SHP77 (cell line): ENCODE measurements at places on chromosomes 12 and 14.
A peak's percentile ranks its signal among the peaks of the same experiment; 100 is the strongest.

- no peak for DNase-seq
These were observed 16.9 kb upstream of the AICDA start for GRCh38 chr12:8629486-8630033.

- DNase-seq = no peak
These were observed 45.9 kb downstream of the SLC6A12 start for GRCh38 chr12:167959-168600.

DNA sequence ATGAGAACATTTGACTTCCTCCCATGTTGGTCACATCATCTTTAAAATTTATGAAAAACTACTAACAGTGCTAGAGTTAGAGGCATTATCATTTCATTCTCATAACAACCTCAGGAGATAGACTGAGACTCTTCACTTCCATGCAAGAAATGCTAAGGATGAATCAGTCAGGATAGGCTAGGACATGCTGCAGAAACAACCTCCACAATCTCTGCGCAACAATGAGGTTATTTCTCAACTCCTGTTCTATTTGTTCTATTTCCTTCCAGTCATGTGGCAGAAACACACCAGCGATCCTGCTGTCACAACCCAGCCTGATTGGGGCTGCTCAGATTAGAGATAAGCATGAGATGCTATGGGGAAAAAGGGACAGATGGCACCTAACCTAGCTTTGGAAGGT is 49.0 kb upstream of the TMEM263 start:
- DNase-seq = no peak

GRCh38 chr12:68793436-68793835 is 14.5 kb upstream of the MDM2 start:
- DNase-seq = no peak

DNA sequence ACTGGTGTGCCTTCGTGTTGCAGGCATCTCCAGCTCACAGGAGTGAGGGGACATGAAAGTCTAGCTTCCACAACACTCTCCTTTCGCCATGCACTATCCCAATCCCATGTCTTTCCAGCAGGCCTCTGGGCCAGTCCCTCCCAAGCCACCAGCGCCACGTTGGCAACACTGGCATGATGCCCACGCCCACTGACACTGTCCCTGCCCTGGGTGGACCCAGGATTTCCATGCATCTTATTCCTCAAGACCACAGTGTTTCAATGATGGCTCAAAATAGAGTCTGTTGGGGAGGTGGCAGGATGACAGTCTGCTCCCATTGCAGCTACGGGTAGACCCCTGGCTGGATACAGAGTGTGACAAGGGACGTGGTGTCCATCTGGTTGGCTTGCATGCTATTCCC is 2.3 kb downstream of the SP7 start:
- no peak for DNase-seq

GRCh38 chr12:107362960-107363359 is 269.6 kb upstream of the CRY1 start:
- no peak for DNase-seq

- peak; percentile 44 for DNase-seq
These were observed 83.5 kb downstream of the SLC25A47 start for GRCh38 chr14:100406505-100407131.

DNA sequence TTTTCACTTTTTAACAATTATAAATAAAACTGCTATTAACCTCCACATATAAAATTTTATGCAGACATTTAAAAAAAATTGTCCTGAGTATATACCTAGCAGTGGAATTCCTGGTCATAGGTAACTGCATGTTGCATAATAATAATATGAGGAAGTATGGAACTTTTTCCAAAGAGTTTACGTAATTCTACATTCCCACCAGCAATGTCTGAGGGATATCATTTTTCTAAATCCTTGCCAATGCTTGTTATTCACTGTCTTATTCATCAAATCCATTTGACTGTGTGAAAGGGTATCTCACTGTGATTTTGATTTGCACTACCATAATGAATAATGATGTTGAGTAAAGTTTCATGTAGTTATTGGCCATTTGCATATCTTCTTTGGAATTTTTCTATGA is 393.8 kb downstream of the LRFN5 start:
- no peak for DNase-seq

GRCh38 chr12:1592444-1593173 is 1.8 kb downstream of the FBXL14 start:
- no peak for DNase-seq

- no peak for DNase-seq
These were observed 87.1 kb downstream of the KIF21A start for GRCh38 chr12:39355841-39356240.

DNA sequence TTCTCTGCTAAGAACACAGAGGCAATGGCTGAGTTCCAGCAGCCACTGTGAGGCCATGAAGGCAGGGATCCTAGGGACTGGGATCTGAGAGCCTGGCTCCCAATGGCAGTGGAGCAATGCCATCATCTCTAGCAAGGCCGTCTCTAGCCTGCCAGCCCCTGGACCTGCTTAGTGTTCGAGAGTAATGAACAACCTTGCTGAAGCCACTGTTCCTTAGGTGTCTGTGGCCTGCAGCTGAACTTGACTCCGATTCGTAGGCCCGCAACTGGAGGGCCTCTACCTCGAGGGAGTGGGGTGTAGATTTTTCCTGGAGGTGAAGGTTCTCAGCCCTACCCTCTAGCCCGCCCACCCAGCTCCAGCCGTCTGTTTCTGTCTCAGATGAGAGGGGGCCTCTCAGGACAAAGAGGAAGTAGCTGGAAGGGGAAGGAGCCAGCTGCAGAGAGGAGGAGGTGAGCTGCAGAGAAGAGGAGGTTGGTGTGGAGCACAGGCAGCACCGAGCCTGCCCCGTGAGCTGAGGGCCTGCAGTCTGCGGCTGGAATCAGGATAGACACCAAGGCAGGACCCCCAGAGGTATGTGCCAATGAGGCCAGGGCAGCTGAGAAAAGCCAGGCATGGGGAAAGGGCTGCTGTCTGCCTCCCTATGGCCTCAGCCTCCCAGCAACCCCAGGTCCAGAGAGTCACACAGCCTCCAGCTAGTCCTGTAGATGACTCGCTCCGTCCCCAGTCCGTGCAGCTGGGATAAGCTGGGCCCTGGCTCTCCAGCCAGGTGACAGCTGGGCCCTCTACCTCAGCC is at the start of gene PLD4:
Gene PLD4 (plus strand): TSS at position 459 of the 793 bp plus-strand sequence. CDS start 2,262 bp downstream, outside the sequence.
- no peak for DNase-seq

GRCh38 chr14:75339059-75339458 is 60.4 kb downstream of the FOS start:
- DNase-seq = no peak

DNA sequence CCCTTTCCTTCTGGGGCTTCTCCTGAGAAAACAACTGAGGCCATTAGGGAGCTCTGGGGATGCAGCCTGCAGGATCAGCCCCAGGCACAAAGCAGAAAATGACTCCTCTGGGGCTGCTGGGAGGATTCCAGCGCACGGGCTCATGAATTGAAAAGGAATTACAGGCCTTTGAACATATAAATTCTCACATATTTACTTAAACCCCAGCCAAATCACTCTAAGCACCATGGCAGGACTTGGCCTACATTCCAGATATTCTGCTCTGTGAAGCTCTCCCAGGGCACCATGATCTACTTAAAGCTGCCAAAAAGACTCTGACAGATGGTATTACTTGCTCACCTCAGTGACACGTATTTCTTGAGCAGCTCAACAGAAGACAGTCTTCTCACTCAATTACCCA is 87.2 kb downstream of the ZFC3H1 start:
- DNase-seq = no peak

DNA sequence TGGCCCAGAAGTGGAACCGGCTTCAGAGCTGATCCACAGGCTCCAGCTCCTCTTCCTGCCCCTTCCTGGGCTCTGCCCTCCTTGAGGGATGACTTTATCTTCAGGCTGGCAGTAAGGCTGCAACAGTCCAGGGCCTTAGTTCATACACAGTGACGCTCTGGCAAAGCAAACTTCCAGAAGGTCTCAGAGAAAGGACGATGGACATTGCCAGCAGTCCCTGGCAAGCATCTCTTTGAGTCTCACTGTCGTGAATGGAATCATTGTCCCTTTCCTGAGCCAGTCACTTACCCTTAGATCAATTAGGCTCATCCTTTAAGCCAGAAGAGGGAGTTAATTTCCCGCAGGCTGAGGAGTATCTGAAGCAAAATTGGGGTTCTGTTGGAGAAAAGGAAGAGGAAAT is 8.6 kb downstream of the AK7 start:
- no peak for DNase-seq

- DNase-seq = peak; percentile 23
These were observed 69.6 kb downstream of the MOK start for GRCh38 chr14:102235275-102235897.

DNA sequence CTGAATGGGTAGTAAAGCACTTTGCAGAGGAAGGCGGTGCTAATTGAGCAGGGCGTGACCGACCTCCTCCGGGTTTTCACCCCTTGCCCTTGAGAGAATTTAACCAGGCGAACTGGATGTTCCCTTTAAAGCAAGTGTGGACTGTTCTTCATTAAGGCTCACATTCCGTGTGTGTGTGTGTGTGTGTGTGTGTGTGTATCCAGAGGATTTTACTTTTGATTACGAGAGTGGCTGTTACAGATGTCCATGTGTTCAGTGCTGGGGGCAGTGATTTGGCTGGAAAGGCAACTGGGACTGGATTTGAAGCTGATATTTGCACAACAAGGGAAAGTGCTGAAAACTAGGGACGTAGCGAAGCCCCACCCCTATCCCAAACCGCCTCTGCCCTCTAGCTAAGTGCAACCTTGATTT is 2.2 kb downstream of the TMEM132C start:
- DNase-seq = no peak

- DNase-seq = no peak
These were observed 15.7 kb downstream of the TBC1D30 start for GRCh38 chr12:64840119-64840518.

DNA sequence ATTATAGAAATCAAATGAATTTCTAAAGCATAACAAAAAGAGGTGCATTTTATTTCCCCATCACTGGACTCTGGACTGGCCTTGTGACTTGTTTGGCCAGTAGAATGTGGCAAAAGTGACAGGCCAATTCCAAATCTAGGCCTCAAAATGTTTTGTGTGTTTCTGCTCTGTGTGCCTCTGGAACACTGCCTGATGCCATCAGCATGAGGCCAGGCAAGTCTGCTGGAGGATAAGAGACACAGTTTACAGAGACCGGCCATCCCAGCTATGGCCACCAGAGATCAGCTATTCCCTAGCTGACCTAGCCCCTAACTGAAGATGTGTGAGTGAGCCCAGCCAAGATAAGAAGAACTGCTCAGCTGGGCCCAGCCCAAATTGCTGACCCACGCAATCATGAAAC is 32.9 kb downstream of the ASCL1 start:
- peak; percentile 44 for DNase-seq

DNA sequence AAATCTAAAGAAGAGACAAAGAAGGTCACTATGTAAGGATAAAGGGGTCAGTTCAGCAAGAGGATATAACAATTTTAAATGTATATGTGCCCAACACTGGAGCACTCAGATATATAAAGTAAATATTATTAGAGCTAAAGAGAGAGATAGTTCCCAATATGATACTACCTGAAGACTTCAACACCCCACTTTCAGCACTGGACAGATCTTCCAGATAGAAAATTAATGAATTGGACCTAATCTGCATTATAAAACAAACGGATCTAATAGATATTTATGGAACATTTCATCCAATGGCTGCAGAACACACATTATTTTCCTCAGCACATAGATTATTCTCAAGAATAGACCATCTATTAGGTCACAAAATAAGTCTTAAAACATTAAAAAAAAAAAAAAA is 24.1 kb upstream of the SRGAP1 start:
- no peak for DNase-seq

DNA sequence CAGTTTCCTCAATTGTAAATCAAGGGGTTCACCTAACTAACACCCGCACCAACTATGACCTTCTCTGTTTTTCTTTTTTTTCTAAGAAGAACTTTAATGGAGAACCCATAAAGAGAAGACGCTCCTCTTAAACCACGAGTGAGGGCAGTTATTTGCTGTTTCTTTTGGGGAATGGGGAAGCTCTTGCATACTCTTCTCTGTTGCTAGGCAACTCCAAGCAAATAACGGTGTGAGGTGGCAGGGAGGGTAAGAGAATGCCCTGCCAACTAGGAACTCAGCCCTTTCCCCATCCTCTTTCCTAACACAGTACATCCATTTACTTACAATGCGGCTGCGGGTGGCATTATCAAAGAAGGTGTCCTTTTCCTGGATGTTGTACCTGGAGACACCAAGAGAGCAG is 114.9 kb downstream of the ANO2 start:
- no peak for DNase-seq

DNA sequence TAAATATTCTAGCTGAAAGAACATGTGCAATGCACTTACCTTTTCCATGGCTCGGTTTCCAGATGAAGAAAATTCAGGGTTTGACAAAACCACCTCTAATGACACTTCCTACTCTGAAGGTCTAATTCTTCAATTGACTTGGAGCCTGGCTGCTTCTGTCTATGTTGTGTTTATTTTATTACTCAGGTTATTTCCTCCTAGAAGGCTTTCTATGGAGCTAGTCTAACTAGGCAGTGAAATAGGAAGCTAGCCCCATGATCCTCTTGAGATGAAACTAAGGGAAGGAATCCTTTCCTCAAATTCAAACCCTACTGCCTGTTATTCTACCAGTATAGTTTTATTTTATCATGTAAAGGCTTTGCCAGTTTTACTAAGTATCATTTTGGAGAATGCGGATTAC is 20.9 kb upstream of the IFNG-AS1 start:
- no peak for DNase-seq

DNA sequence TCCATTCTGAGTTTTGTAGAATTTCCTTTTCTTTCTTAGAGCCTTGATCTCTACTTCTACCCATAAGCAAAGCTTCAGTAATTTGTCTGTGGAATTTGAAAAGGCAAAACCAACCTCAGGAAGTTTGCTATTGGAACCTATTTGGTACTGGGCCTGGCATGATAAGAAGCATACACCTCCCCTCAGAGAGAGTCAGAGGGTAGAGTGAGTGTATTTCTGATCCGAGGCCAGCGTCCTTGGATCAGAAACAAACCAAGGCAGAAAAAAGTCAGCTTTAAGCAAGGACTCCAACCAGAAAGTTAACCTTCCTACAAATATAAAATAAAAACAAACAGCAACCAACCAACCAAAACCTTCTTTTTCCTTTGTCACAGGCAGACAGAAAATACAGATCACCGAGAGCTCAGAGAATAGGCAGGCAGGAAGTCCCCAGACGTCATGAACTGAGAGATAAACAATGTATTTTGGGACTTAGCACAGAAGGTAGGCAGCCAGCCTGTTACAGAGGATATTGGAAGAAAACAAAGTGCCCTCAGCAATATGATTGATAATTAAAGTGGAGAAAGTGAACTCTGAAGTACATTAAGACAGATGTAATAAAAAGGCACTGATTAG is 141.5 kb downstream of the NEDD1 start:
- no peak for DNase-seq
